Neural crest cell (in vitro differentiated cells): ENCODE measurements at places on chromosomes 16 and 17. TPM values are rescaled to one million over a fixed set of nuclear protein-coding genes. Genes with fewer than 3 reads are reported as not detected.

Gene GAST
- total RNA-seq: not detected in 2 replicates

Gene PRAC1
- not detected in 2 replicates for total RNA-seq

Gene METTL2A
- 43.8 and 44.9 TPM in 2 replicates for total RNA-seq

GRCh38 chr16:85210423-85211169 lies 98.3 kb upstream of the CIBAR2 start:
- H3K27me3 ChIP-seq: no peaks in the 10 kb centered on the region
- no peak overlapping the region for H3K4me3 ChIP-seq
- DNase-seq: no peak
- no peak overlapping the region for H3K27ac ChIP-seq

DNA sequence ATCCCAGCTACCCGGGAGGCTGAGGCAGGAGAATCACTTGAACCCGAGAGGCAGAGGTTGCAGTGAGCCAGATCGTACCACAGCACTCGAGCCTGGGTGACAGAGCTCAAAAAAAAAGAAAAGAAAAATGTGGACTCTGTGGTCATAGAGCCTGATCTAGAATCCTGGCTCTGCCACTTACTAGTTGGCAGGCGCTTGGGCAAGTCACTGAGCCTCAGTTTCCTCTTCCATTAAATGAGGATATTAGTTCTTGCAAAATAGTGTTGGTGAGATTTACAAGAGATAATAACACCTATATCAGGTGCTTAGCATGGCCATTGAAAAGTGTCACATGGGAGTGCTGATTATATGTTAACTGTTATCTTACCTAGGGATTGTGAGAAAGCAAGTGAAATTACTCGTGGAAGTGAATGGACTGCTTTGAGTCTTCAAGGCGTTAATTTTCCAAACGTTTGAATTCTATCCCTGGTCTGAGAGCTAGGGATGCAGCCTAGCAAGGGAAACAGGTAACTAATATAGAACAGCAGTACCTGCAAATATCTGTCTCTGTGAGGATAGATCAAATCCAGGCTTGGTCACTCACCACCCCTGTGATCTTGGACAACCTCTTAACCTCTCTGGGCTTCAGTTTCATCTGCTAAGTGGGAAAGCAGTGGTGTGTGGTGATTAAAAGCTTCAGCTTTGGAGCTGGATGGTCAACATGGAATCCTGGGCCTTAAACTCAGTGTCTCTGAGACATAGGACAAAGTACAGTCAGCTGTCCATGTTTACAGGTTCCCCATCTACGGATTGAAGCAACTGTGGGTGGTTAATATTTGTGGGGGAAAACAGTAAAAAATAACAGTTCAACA lies 953 bp upstream of the NSMCE1 start:
- DNase-seq: no peak
- H3K27ac ChIP-seq: peak overlapping the region; percentile 76
- peaks cover 9% of the 10 kb centered on the region for H3K27me3 ChIP-seq
- no peaks in the 10 kb centered on the region for H3K36me3 ChIP-seq
- H3K4me1 ChIP-seq: peaks cover 3% of the 10 kb centered on the region

DNA sequence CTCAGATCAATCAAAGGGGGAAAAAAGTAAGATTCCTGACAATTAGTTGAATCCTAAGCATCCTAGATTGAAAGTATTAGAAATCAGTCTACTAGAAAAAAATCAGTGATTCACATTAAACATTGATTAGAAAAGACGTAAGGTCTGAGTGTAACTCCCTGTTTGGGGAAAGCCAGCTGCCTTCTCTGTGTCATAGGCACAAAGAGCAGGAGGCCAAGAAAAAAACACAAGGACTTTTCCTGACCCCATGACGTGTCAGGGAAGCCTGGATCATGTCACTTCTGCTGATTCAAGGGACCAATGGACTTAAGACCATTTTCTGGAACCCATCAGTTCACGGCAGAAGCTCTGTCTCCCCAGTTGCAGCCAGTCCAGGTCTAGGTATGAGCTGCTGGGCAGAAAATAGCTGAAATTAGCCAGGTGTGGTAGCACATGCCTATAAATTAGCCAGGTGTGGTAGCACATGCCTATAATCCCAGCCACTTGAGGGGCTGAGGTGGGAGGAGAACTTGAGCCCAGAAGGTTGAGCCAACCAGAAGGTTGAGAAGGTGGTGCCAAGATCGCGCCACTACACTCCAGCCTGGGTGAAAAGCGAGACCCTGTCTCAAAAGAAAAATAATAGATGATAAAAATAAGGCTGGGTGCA lies 35.9 kb downstream of the RANBP10 start:
- H3K27ac ChIP-seq: peak overlapping the region; percentile 50
- no peak overlapping the region for H3K4me3 ChIP-seq
- DNase-seq: no peak

DNA sequence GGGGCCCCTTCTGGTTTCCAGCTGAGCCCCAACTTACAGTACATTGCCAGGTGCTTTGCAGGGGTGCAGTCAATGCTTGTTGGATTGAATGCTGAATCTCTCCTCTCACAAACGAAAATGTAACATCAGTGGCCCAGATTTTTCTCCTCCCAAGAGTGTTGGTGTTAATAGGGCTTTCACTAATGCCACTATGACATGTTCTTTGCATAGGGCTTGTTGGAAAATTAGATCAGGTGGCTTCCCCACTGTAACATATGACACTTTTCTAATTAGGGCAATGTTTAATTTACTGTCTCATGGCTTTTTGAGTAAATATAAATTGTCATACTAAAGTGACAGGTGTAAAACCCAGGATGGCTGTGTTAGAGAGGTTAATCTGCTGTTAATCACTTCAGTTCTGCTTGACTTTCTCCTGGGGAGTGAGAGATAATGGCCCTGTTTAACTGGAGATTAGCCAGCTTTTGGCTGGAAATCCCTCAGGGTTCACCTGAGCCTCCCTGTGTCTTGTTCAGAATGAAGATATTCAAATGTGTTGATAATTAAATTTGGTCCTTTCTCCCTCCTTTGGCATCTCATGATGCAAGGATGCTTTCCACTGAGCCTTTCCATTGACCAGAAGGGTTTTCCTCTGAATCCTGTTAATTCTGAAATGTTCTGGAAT lies 502.3 kb downstream of the RBFOX1 start:
- DNase-seq: no peak
- H3K36me3 ChIP-seq: no peaks in the 10 kb centered on the region
- no peaks in the 10 kb centered on the region for H3K4me1 ChIP-seq
- peaks cover 33% of the 10 kb centered on the region for H3K27me3 ChIP-seq
- no peak overlapping the region for H3K4me3 ChIP-seq
- no peak overlapping the region for H3K27ac ChIP-seq

DNA sequence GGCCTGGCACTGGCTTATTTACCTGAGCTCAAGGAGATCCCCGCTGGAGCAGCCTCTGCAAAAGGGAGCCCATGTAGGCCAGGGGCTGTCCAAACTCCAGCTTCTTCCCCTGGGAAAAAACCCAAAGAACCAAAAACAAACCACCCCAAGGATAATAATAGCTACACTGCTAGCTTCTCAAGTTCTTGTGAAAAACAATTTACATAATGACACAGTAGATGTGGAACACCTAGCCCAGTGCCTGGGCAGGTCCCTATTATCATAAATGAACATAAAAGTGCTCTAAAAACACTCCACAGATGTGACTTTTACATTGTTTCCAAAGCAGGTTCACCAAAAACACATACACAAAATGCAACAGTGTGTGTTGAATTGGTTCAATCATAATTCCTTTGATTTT lies 27.3 kb downstream of the CENPV start:
- no peaks in the 10 kb centered on the region for H3K27me3 ChIP-seq
- peaks cover 2% of the 10 kb centered on the region for H3K36me3 ChIP-seq
- DNase-seq: no peak
- no peak overlapping the region for H3K27ac ChIP-seq
- no peak overlapping the region for H3K4me3 ChIP-seq

- peak overlapping the region; percentile 94 for H3K27ac ChIP-seq
- H3K27me3 ChIP-seq: no peaks in the 10 kb centered on the region
- peaks cover 24% of the 10 kb centered on the region for H3K4me1 ChIP-seq
- no peak overlapping the region for H3K4me3 ChIP-seq
Observed at GRCh38 chr17:31379597-31380205, 11.8 kb upstream of the RAB11FIP4 start.

GRCh38 chr17:29162909-29163341 lies 17.3 kb downstream of the MYO18A start:
- no peak for DNase-seq
- H3K27me3 ChIP-seq: no peaks in the 10 kb centered on the region
- no peaks in the 10 kb centered on the region for H3K36me3 ChIP-seq
- H3K4me3 ChIP-seq: no peak overlapping the region
- no peak overlapping the region for H3K27ac ChIP-seq

DNA sequence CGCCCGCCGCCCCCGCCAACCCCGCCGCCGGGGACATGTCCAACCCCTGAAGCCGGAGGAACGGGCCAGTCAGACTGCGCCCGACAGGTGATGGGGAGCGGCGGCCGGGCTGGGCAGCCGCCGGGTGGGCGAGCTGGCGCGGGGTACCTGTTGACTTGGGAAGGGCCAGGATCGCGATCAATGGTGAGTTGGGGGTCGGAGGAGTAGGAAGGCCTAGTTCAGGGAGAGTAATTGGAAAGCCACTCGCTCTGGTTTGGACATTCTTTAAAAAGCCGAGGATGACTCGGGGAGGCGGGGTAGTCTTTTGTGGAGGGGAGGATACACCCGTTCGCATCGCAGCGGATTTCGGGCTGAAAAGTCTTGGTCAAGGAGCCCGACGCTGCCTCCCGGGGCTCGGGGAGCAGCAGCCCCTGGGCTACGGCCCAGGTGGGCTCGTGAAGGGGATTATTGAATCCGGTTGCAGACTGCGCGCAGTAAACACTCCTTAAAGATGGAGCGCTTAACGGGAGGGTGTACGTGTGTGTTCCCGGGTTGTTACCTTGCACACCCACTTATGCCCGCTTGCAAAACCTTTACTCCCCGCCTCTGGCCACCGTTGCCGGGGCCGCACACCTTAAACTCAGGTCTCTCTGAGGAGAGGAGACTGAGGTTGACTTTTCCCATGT lies 123.8 kb downstream of the GOSR1 start:
- no peak for DNase-seq
- peak overlapping the region; percentile 99 for H3K4me3 ChIP-seq
- H3K36me3 ChIP-seq: no peaks in the 10 kb centered on the region
